Hepatocyte (in vitro differentiated cells): ENCODE measurements at places on chromosomes 3 and 15. TPM values are rescaled to one million over a fixed set of nuclear protein-coding genes. Genes with fewer than 3 reads are reported as not detected.

CCR3 gene
- 0.40 TPM in 1 of 2 replicates, not detected in the other for total RNA-seq

DNA sequence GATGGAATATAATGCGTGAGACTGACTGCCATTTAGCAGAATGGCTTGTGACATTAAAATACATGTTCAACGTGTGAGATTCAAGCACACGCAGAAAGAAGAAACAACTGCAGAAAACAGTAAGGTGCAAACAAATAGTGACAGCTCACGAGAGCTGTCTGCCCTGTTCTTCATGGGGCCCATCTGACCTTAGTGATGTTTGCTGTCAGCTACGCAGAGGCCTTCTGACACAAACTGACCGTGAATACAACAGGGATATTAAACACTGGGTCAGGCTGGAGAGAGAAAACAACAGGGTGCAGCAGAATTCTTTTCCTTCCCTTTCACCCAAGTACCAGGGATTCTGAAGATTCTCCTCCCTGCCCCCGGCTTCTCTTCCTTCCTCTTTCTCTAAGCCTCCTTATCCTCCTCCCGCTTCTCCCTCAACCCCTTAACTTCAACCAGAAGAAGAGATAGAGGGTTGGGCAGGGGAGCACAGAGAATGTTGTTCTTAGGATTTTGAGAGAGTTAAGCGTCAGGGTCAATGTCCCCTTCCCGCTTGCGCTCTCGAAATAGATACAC lies 2.1 kb downstream of the TNFAIP8L3 start:
- peaks cover 81% of the 10 kb centered on the region for H3K27me3 ChIP-seq
- no peak for DNase-seq
- no peak overlapping the region for H3K27ac ChIP-seq
- peaks cover 3% of the 10 kb centered on the region for H3K4me1 ChIP-seq
- H3K36me3 ChIP-seq = no peaks in the 10 kb centered on the region
- no peak overlapping the region for H3K4me3 ChIP-seq

DNA sequence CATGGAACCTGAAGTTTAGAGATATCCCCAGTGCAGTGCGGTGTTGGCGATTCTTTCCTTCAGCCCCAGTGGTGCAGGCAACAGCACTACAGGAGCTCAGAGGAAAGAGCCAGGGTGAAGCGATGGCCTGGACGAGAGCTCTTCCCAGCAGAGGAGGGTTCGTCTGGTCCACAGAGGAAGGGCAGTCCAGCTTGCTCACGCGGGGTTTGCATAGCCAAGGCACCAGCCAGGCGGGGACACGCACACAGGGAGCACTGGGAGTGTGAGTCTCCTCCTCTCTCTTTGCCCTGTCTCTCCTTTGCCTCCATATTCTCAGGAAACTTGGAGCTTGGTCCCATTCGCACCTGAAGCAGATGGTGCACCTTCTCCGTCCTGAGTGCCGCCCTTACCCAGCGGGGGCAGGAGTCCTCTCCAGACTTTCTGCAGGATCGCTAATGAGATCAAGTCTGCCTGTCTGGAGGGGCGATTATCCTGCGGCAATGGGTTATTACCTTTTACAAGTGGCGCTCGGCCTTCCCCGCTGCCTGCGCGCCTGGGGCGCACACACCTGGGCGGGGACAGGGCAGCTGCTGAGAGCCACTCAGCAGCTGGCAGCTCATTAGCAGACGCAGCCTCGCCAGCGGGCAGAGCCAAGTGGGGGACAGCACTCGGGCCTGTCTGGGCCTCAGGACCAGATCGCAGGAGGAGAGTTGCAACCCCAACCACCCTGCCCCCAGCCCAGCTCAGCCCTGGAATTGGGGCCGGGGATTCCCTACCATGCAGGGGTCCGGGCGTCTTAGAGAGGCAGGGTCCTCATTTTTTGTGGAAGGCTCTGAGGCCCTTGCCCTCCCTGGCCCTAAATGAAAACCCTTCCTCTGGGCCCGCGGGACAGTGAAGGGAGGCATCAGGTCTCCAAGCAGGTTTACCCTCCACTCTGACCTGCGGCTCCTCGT lies 119.0 kb upstream of the MEF2A start:
- DNase-seq = no peak
- no peak overlapping the region for H3K27ac ChIP-seq
- no peaks in the 10 kb centered on the region for H3K27me3 ChIP-seq
- no peak overlapping the region for H3K4me3 ChIP-seq
- no peaks in the 10 kb centered on the region for H3K36me3 ChIP-seq

WDR82 gene
- 50.9 and 52.1 TPM in 2 replicates for total RNA-seq

DNA sequence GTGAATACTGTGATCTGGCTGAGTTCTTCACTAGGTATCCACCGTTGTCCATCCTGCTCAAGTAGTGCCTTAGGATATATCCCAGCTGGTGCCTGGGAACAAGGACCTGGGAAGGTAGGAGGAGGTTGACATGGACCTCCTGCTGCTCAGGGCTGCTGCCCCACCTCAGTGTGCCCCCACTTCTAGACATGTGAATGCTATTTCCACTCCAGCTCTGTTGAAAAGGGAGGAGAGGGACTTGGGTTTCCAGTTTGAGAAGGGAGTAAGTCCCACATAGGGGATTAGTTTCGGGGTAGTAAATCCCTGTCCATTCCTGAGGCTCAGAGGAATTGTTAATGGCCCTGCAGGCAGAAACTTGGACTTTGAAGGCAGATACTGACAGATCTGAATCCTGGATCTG lies 32.9 kb upstream of the ETV5 start:
- H3K4me1 ChIP-seq = no peaks in the 10 kb centered on the region
- H3K27me3 ChIP-seq = no peaks in the 10 kb centered on the region
- no peak overlapping the region for H3K4me3 ChIP-seq
- no peak for DNase-seq
- H3K36me3 ChIP-seq = no peaks in the 10 kb centered on the region

DNA sequence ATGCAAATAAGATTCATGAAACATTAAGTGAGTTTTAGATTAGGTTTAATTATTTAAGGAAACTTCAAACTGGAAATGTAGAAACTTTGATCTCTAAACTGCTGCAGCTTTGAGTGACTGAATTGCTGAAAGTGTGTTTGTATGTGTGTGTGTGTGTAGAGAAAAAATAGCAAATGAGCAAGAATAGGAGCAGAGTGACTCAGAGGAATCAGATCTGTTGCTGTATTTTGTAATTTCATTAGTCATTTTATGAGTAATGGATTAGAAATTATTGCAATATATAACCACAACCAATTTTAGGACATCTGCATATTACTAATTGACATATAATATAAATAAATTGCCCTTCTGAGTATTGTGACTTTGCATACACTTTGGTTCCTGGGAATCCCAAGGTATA lies 52.8 kb upstream of the SLC9A9 start:
- DNase-seq = no peak
- H3K27ac ChIP-seq = no peak overlapping the region
- H3K4me3 ChIP-seq = no peak overlapping the region

GRCh38 chr15:95105229-95105628 lies 873.9 kb downstream of the MCTP2 start:
- H3K27ac ChIP-seq = no peak overlapping the region
- no peak for DNase-seq

GRCh38 chr3:112579232-112579631 lies 17.4 kb downstream of the SLC35A5 start:
- no peaks in the 10 kb centered on the region for H3K27me3 ChIP-seq
- H3K4me1 ChIP-seq = no peaks in the 10 kb centered on the region
- no peak overlapping the region for H3K4me3 ChIP-seq
- no peak for DNase-seq

GRCh38 chr3:22475665-22476240 lies 724.7 kb upstream of the ZNF385D start:
- no peak for DNase-seq
- no peak overlapping the region for H3K4me3 ChIP-seq
- H3K36me3 ChIP-seq = no peaks in the 10 kb centered on the region
- peaks cover 5% of the 10 kb centered on the region for H3K27me3 ChIP-seq

DNA sequence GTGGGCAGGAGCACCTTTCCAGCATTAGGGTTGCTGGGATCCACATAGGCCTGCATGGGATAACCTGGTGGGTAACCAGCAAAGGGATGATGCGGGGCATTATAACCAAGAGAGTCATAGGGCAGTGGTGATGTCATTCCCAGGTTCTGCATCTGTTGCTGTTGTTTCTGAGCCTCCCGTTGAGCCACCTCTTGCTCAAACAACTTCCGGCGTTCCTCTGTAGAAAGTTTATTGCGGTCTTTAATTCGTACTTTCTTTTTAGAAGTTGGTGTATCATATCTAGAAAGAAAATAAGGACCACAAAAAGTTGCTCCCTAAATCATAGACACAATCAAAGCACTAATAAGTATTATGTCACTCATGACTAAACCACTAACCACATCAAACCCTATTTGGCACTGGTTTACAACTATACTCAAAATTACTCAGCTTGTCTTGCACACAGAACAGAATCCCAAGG lies 77.8 kb downstream of the NBEAL2 start:
- H3K27ac ChIP-seq = no peak overlapping the region
- no peak overlapping the region for H3K4me3 ChIP-seq
- no peaks in the 10 kb centered on the region for H3K36me3 ChIP-seq
- no peak for DNase-seq

ISLR gene
- total RNA-seq = 31.4 and 36.4 TPM in 2 replicates

DNA sequence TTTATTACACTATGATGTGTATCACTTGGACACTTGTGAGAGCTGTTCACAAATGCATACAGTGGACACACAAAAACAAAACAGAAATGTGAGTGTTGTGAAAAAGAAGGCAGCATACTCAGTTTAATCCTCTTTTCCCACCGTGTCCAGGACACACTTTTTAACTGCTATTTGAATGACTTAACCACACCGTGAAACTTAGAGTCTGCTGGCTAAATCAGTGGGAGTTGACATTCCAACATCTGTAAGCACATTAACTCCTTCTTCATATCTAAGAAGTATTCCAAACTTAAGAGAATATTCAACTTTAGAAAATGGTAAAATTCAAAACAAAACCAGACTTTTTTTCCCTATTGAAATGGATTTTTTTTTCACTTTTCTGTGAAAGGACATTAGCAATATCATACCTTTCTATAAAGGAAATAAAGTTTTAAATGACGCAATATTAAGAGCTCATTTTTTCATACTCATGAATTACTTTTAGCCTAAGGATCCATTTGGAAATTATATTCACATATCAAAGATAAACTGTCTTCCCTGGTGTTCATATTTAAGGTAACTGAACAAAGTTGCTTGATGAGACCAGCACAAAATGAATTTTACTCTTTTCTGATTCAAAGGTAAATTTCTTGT lies 316.6 kb downstream of the RBMS3 start:
- no peak overlapping the region for H3K27ac ChIP-seq
- no peaks in the 10 kb centered on the region for H3K36me3 ChIP-seq
- H3K27me3 ChIP-seq = no peaks in the 10 kb centered on the region
- no peak overlapping the region for H3K4me3 ChIP-seq
- H3K4me1 ChIP-seq = no peaks in the 10 kb centered on the region
- no peak for DNase-seq

- H3K27ac ChIP-seq = no peak overlapping the region
- no peaks in the 10 kb centered on the region for H3K27me3 ChIP-seq
- H3K4me3 ChIP-seq = no peak overlapping the region
- H3K4me1 ChIP-seq = no peaks in the 10 kb centered on the region
Observed at GRCh38 chr3:29721789-29722188, 440.9 kb downstream of the RBMS3 start.

DNA sequence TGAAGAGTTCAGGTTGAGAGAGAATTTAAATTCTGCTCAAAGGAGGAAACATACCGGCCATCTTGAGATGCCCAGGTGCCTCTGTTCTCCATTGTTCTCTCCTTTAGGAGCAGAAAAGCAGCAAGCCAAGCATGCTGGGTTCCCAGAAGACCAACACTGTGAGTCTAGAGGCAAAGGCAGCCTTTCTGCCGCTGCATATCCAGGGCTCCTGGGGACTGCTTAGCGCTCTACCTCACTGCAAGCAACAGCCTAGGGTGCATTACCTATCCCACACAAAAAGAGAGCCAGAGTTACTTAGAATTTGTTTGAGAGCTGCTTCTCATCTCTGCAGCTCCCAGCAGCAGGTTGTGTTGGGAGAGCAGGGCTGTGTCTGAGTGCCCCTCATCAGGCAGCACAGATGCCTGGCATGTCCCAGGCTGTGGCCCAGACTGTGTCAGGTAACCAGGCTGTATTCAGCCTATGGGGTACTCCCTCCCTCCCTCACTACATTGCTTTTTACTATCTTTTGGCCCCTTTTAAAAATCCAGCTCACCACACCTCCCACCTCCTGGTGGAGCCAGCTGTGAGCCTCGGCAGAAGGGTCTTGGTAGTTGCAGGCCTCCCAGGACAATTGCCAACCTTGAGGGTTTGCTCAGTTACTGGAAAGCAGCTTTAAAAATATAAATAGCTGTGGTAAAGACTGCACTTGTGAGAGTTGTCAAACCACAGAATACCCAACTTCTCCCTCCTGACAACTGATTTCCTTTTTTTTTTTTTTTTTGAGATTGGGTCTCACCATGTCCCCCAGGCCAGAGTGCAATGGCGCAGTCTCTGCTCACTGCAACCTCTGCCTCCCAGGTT lies 30.2 kb downstream of the BCL2L10 start:
- H3K4me1 ChIP-seq = no peaks in the 10 kb centered on the region
- H3K4me3 ChIP-seq = no peak overlapping the region
- no peak for DNase-seq
- no peaks in the 10 kb centered on the region for H3K36me3 ChIP-seq
- no peaks in the 10 kb centered on the region for H3K27me3 ChIP-seq
- H3K27ac ChIP-seq = no peak overlapping the region

PRR20G gene
- not detected in 2 replicates for total RNA-seq

EPB42 gene
- total RNA-seq = 0.24 and 1.00 TPM in 2 replicates

ATP10A gene
- 0.77 and 1.4 TPM in 2 replicates for total RNA-seq

STRC gene
- total RNA-seq = 0.23 and 0.44 TPM in 2 replicates

DNA sequence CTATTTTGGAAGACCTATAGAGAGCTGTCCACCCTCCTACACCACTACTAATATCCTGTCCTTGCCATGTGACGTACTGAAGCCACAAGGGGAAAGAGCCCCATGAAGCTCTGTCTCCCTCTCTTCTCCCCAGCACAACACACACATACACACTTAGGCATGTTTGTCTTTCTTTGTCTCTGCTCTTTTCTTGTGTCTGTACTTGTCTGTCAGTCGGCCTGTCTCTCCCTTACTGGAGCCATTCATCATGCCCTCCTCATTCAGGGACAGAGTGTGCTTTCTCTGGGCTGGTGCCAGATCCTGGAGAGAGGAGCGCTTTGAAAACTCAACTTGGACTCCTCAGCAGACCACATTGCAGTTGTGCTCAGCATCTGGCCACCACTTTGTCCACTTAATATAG lies 47.6 kb downstream of the PSMD6 start:
- no peak overlapping the region for H3K4me3 ChIP-seq
- no peaks in the 10 kb centered on the region for H3K36me3 ChIP-seq
- no peaks in the 10 kb centered on the region for H3K27me3 ChIP-seq
- DNase-seq = no peak
- peak overlapping the region; percentile 49 for H3K27ac ChIP-seq
- peaks cover 37% of the 10 kb centered on the region for H3K4me1 ChIP-seq

BCL2A1 gene
- 7.8 and 9.9 TPM in 2 replicates for total RNA-seq

CELSR3 gene
- total RNA-seq = 1.6 and 1.8 TPM in 2 replicates
